ENCODE measurements at places on chromosomes 5 and 9.

DNA sequence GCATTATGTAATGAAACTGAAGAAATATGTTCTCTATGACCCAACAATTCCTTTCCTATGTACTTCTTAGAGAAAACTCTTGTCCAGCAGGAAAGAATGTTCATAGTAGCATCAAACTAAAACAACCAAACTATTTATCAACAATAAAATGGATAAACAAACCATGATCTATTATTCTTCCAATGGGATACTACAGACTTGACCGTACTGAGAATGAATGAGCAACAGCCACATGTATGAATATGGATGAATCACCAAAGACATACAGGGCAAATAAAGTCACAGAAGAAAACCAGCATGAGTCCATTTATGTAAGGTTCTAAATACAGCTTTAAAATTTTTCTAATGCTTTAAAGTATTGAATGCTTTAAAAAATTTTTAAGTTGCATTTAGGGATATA lies 73.6 kb upstream of the SUSD1 start:
- no peak for DNase-seq

- DNase-seq: no peak
These were observed 30.8 kb upstream of the REEP2 start for GRCh38 chr5:138408023-138408422.

DNA sequence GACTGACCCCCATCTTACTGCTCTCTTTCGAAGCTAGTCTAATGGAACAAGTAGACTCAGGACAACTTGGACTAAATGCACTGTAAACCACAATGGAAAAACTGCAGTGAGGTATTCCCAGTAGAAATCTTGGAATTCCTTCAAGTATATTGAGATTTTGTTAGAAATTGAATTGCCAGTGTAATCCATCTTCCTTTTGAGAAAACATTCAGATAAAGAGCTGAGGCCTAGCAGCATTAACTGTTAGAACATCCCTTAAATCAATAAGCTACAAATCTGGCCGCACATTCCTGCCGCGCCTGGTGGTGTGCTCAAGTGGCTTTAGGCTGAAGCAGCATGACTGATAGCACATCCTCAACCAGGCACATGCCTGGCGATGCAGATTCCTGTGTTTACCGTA lies 29.3 kb downstream of the PPIC start:
- DNase-seq: no peak

GRCh38 chr9:128916745-128917144 lies 4.0 kb upstream of the PHYHD1 start:
- DNase-seq: no peak

- no peak for DNase-seq
These were observed 731.5 kb upstream of the CDH9 start for GRCh38 chr5:27769748-27770402.

- no peak for DNase-seq
These were observed 67.0 kb upstream of the TNPO1 start for GRCh38 chr5:72749362-72749997.

- no peak for DNase-seq
These were observed 107.0 kb downstream of the MELK start for GRCh38 chr9:36679710-36680109.

- no peak for DNase-seq
These were observed 410.1 kb downstream of the CDH18 start for GRCh38 chr5:19577882-19578281.

DNA sequence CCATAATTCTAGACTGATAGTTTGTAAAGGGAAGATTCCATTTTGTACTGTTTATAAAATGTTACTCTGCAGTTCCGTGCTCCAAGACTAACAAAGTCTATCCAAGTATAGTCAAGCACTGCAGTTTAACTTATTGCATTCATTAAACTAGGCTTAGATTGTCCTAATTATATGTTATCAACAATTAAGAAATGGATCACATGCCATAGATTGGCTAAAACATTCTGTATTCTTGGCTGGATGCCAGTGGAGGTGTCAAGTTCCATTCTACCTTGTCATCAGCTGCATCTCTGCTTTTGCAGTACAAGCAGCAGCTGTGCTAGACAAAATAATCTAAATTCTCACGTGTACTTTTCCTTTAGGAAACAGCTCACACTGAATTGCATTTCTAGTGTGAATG lies 69.4 kb upstream of the MEF2C start:
- DNase-seq: no peak

DNA sequence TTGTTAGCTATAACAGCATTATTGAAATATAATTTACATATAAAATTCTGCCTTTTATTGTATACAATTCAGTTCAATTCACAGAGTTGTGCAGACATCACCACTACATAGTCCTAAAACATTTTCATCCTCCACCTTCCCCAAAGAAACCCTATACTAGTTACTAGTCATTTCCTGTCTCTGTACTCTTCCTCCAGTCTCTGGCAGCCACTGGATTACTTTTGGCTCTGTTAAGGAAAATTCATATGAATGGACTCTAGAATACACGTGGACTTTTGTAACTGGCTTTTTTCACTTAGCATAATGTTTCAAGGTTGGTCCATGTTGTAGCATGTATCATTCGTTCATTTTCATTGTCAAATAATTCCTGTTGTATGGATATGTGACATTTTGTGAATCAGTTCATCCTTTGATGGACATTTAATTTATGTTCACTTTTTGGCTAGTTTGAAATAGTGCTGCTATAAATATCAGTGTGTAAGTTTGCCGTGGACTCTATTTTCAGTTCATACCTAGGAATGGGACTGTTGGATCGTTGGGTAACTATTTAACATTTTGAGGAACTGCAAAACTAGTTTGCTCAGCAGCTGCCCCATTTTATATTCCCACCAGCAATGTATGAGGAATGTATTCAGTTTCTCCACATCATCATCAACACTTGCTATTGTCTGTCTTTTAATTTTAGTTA lies 9.7 kb downstream of the ICE1 start:
- no peak for DNase-seq

GRCh38 chr5:52504584-52505240 lies 283.0 kb upstream of the ITGA1 start:
- DNase-seq: no peak

DNA sequence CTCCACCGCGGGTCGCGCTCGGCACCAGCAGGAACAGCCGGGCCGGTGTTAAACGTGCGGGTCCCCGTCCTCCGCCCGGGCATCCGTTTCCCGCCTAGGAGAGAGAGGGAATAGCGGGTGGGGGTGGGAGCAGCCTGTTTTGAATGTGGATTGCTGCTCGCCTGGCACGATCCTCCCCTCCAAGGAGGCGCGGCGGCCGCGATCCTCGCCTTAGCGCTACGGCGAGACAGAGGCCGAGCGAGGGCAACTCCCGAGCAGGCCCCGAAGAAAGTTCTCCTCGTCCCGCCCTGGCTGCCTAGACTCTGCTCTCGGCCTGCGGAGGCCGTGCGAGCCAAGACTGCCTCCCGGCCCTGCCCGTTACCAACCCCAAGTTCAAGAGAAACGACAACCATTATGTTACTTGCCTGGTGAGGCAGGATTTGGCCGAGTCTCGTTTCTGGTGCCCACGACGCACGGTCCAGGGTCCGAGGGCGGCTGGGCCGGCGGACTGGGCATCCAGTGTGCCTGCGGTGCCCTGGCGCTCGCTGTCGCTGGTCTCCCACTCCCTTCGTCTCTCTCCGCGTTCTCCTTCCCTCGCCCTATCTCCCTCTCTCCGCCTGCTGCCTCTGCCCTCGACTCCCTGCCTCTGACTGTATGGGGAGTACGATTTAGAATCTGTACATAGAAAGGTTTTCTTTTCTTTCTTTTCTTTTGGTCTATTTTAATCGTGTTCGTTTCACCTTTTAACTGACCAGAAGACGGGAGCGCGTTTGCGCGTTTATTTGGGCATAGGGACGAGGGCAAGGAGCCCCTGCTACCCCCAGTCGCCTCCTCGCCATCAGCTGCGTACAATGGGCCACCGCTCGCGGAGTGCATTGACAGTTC lies 724 bp downstream of the NR2F1-AS1 start:
- DNase-seq: no peak

- DNase-seq: no peak
These were observed 152.9 kb downstream of the CDC42SE2 start for GRCh38 chr5:131416729-131417128.

GRCh38 chr5:176619569-176620332 lies 9.8 kb upstream of the GPRIN1 start:
- DNase-seq: no peak

- no peak for DNase-seq
These were observed 215.7 kb downstream of the PAX5 start for GRCh38 chr9:36818242-36818938.

DNA sequence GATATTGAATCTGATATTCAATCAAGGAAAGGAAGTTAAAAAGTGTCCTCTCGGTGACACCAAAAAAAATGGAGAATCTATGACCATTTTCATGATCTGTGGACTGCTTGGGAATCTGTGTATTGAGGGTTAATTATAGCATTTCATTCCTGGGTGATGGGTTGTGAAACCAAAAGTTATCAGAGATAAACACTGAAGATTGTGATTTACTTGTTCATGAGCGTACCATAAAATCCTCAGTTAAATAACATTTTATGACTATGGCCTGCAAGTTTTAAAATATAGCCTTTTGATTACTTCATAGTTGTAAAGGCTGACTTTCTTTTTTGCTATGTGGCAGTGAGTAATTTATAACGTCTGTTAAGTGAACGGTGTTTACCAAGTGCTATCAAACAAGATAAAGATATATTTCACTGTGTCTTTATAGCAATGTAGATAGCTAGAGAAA lies 267.9 kb upstream of the SEMA6A start:
- no peak for DNase-seq

- DNase-seq: no peak
These were observed 44.2 kb downstream of the PSMB7 start for GRCh38 chr9:124370896-124371582.

DNA sequence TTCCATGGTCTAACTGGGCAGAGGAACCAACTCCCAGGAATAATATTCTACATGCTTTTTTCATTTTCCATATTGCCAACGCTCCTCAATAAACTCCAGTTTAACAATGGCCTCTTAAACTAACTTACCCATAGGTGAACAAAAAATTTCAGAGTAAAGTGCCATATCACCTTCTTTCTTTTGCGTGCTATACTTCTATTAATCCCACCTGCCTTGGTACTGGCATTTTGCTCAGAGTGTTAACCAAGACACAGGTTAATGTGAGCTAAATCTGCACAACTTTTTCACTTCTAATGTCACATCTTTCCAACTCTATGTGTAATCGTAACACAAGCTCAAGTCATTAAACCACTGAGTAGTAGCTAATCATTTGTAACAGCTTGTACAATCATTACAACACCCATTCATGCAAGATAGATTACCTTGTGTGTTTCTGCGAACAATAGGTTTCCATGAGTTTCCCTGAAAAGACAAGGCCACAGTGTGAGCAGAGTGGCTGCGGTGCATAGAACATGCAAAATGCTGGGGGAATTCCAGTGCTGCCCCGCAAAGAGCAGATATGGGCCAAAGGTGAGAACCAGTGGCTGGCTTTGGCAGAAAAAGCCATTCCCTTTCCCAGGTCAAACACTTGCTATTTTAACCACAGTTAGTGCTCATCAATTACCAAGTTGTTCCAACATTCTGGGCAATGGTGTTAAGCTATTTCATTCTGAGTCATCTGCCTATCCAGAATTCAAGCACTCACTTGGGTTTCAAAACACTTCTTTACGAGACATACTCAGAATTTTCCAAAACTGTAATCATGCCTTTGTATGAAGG lies 42.8 kb downstream of the TIMD4 start:
- peak; percentile 57 for DNase-seq

DNA sequence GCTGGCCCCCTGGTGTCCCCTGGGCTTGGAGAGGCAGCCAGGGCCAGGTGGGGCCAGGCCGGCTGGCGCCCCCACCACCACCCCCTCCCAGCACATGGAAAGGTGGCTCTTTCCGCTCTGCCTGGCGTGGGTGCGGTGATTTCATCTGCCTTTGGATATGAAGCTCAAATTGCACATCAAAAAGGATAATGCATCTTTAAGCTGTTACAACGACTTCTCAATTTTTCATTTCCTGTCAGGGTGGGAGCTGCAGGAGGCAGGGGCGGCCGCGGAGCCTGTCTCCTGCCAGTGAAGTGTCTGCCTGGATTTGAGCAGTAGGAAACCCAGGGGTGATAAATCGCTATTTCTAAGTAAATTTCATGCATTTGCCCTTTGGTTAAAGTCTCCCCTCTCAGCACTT lies 169.2 kb upstream of the MVB12B start:
- DNase-seq: no peak
